Urinary bladder (tissue), 4 donors: ENCODE measurements at places on chromosomes 13 and 19.

GRCh38 chr13:63367522-63368198 is 1952.0 kb upstream of the PCDH20 start:
- DNase-seq: no peak

GRCh38 chr13:85797311-85797710 is 1.9 kb downstream of the SLITRK6 start:
- DNase-seq: no peak

DNA sequence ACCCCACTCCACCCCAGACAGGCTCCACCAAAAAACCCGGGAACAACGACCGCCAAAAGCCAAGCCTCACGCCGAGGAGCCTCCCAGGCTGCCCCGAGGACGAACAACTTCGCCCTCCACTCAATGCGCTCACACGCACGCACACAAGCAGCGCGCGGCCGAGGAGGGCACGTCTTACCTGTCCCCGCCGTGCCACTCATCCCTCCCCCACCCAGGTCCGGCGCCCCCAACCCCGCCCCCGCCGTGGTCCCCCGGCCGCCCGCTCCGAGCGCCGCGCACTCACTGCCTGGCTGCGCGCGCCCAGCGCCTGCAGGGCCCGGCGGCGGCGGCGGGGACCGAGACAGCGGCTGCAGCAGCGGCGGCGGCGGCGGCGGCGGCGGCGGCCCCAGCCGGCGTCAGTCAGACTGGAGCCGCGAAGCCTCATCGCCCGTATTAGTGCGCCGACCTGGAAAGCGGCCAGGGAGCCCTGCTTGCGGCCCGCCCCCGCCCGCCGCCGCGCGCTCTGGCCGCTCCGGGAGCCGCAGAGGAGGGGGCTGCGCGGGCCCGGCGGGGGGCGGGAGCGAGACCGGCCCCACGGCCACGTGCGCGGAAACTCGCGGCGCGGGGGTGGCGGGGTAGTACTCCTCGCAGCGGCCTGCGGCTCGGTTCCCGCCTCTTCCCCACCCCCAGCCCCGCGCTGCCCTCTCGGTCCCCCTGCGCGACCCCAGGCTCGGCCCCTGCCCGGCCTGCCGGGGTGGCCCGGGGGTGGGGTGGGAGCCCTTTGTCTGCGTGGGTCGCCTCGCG is at the start of gene SMAD9:
SMAD9 (minus strand) TSS at position 406 of the 783 bp plus-strand sequence. CDS start 40,549 bp downstream, outside the sequence.
- no peak for DNase-seq

- DNase-seq: no peak
These were observed 22.9 kb downstream of the PPP2R1A start for GRCh38 chr19:52212572-52213255.

DNA sequence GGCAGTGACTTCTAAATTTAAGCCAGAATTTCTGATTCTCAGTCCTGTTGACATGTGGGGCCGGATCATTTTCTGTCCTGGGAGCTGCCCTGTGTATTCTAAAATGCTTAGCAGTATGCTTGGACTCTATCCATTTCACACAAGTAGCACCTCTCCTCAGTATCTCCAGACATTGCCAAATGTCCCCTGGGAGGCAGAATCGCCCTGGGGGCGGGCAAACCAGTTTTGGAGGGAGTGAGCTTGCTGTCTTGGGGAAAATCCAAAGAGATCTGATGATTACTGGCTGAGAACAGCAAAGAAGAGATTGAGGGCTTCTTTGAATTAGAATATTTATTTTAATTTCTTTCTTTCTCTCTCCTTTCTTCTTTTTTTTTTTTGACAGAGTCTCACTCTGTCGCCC is 16.4 kb downstream of the VAV1 start:
- DNase-seq: no peak

DNA sequence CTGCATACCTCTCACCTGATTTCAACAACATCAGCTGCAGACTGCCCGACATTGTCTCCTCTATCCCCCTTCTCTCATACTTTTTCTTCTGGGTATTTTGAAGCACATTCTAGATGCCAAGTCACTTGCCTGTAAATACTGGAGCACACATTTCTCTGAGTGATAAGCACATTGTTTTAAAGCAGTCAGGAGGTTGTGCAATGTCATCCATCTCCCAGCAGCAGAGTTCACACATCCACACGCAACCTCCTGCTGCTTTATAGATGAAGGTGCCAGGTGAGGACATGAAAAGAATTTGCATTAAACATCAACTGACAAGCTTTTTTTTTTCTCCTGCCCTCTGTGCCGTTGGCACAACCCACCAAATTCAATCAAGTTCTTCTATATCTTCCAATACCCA is 5.5 kb downstream of the UPK1A start:
- DNase-seq: no peak

- DNase-seq: no peak
These were observed 14.3 kb downstream of the CLPTM1 start for GRCh38 chr19:44969437-44969836.

DNA sequence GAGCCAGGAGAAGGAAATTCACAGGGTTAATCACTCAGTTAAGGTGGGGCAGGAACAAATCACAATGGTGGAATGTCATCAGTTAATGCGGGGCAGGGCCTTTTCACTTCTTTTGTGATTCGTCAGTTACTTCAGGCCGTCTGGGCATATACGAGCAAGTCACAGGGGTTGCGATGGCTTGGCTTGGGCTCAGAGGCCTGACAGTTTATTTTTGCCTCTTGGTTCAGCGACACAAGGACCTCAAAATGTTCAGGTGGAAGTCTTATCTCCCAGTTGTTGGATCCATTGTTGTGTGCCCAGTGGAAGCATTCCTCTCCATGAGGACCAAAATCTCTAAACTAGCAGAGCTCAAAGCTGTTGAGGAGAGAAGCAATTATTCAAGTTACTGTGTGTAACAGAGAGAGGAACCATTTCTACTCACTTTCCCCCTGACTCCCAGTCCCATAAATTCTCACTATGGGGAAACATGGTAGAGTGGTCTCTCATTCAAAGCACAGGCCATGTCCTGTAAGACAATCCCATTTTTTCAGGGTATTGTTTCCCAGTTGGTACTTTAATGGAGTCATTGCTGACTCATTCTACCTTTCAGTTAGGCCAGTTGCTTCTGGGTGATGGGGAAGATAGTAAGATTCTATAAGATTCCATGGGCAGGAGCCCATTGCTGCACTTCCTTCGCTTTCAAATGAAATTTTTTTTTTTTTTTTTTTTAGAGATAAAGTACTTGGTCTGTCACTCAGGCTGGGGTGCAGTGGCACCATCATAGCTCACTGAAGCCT is 8.8 kb upstream of the COX7A1 start:
- DNase-seq: no peak

DNA sequence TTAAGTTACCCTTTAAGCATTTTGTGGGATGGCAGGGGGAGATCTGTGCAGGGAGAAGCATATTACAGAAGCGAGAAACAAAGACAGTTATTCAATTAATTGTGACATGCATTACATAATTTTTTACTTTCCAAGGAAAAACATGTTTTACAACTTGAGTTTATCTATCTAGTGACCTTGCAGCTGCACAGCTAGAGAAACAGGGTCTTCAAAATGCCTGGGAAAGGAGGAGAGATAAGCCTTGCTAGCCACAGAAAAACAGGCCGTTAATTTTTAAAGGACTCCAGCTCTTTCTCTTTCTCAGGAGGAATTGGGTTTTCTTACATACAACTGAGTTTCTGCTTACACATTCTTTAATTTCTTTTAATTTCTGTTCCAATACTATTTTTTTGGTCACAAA is 14.8 kb upstream of the ZNF431 start:
- no peak for DNase-seq

GRCh38 chr13:92547266-92547665 is 679.3 kb upstream of the GPC6 start:
- no peak for DNase-seq

- DNase-seq: no peak
These were observed 5.4 kb downstream of the HNRNPUL1 start for GRCh38 chr19:41269571-41269970.

DNA sequence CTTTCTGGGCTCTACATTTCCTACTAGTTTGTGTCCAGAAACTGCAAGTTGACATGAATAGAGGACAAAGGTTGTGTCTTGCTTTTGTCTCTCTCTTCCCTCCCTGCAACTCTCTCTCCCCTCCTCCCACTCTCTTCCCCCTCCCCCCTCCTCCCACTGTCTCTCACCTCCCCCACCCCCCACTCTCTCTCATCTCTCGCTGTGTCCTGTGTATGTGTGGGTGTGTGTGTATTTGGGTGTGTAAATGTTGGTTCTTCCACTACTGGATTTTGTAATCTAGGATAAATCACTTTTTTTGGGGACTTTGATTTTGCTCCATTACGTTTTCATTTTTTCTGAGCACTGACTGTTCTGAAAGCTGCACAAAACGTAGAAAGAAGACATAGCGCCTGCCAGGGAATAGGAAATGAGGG is 48.4 kb downstream of the AKAP11 start:
- no peak for DNase-seq

GRCh38 chr19:835210-835810 is 5.5 kb upstream of the PRTN3 start:
- DNase-seq: no peak

DNA sequence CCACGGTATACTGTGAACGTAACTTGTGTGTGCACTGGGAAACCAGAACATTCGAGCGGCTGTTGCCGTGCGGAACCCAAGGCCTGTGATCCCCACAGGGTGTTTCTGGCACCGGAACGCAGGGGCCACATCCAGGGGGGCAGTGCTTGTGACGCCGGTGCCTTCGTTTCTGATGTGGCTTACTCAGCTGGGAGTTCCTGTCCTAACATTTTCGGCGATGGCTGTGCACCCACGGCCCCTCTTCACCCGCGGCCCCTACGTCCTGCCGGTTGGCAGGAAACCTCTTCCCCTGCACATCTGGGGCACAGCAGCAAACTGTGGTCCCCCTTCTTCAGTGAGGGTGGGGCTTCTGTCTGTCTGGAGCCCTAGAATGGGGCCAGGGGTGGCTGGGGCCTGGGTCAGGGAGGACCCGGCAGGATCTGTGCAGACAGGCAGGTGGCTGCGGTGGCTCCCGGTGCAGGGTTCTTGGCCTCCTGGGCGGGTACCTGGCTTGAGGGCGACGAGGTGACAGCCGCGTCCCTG is 26.2 kb downstream of the CSNK1G2 start:
- DNase-seq: no peak

DNA sequence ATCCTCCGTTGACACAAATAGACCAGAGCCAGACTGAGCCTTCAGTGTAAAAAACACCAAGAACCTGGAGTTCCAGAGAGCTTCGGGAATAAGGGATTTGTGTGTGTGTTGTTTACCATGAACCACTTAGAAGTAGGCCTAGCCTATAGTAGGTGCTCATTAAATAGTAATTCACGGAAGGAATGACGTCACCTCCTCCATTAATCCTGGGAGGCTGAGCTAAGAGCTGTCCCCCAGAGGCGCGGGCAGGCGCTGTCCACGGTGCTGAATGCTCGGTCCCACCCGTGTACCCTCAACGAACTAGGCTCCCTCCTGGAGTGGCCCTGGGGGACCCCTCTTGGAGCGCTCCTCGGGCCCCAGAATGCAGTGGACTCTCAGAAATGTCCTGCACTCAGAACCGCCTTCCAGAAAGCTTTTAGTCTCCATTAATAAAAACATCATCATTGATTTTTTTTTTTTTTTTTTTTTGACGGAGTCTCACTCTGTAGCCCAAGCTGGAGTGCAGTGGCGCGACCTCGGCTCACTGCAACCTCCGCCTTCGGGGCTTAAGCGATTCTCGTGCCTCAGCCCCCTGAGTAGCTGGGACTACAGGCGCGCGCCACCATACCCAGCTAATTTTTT is 6.5 kb downstream of the UNC13A start:
- no peak for DNase-seq

DNA sequence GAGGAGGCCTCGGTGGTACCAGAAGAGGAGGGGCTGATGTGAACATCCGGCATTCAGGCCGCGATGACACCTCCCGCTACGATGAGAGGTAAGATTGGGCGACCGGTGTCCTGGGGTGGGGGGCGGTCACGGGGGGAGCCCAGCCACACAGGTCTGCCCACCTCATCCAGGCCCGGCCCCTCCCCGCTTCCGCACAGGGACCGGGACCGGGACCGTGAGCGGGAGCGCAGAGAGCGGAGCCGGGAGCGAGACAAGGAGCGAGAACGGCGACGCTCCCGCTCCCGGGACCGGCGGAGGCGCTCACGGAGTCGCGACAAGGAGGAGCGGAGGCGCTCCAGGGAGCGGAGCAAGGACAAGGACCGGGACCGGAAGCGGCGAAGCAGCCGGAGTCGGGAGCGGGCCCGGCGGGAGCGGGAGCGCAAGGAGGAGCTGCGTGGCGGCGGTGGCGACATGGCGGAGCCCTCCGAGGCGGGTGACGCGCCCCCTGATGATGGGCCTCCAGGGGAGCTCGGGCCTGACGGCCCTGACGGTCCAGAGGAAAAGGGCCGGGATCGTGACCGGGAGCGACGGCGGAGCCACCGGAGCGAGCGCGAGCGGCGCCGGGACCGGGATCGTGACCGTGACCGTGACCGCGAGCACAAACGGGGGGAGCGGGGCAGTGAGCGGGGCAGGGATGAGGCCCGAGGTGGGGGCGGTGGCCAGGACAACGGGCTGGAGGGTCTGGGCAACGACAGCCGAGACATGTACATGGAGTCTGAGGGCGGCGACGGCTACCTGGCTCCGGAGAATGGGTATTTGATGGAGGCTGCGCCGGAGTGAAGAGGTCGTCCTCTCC is 6.3 kb upstream of the LIN7B start:
- no peak for DNase-seq

DNA sequence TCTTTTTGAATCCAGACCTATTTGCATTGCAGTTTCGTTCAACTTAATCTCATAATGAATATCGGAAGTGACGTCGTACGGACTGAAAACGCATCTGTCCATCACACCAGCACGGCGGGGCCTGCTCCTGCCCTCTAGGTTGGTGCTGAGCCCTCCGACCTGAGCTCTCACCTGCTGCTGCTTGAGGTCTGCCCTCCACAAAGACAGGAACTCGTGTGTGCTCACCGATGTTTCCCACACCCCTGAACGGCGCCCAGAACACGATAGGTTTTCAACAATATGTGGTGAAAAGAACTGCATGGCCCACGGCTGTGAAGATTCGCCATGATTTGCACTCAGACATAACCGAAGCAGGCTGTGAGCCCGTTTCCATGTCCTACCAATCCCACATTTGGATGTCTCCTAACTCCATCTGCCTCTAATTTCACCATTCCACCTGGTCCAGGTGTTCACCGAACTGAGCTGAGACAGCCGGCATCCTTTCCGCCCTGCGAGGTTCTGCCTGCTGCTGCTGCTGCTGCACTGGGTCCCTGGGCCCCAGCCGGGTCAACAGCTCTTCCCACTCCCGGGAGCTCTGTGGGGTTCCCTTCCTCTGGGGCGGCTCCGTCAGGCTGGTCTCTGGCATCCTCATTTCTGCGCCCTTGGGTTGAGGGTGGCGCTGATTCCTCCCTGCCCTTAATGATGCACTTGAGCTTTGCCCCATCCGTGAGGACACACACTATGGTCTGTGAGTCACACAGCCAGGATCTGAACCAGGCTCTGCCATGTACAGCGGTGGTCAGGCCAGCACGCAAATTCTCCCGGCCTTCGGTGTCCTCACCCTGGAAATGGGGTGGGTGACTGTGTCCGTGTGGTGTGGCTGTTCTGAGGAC is 20.9 kb downstream of the GRTP1 start:
- no peak for DNase-seq

GRCh38 chr19:12244370-12244769 is 50.3 kb downstream of the ZNF44 start:
- no peak for DNase-seq

DNA sequence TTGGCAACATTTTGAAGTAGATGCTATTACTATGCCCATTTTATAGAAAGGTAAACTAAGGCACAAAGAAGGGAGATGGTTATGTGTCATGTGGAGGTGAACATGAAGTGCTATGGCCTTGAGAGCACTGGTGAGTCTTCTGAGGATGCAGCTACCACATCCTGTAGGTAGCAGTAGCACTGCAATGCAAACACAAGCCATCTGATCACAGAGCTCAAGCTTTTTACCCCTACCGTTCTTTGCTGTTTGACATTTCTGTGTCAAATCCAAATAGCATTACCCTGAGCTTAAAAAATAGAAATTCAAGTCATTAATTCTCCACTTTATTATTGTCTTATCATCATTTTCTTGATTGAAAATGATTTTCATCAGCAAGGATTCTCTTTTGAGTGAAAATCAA is 382.9 kb downstream of the KCTD12 start:
- no peak for DNase-seq
